Upper lobe of right lung (tissue), 1 donor: ENCODE measurements at places on chromosomes 13 and 19.
A peak's percentile ranks its signal among the peaks of the same experiment; 100 is the strongest.

- no peak overlapping the region for H3K27ac ChIP-seq
- no peaks in the 10 kb centered on the region for H3K27me3 ChIP-seq
- no peaks in the 10 kb centered on the region for H3K36me3 ChIP-seq
- H3K4me1 ChIP-seq: no peaks in the 10 kb centered on the region
Observed at GRCh38 chr13:52070929-52071523, 46.5 kb downstream of the UTP14C start.

DNA sequence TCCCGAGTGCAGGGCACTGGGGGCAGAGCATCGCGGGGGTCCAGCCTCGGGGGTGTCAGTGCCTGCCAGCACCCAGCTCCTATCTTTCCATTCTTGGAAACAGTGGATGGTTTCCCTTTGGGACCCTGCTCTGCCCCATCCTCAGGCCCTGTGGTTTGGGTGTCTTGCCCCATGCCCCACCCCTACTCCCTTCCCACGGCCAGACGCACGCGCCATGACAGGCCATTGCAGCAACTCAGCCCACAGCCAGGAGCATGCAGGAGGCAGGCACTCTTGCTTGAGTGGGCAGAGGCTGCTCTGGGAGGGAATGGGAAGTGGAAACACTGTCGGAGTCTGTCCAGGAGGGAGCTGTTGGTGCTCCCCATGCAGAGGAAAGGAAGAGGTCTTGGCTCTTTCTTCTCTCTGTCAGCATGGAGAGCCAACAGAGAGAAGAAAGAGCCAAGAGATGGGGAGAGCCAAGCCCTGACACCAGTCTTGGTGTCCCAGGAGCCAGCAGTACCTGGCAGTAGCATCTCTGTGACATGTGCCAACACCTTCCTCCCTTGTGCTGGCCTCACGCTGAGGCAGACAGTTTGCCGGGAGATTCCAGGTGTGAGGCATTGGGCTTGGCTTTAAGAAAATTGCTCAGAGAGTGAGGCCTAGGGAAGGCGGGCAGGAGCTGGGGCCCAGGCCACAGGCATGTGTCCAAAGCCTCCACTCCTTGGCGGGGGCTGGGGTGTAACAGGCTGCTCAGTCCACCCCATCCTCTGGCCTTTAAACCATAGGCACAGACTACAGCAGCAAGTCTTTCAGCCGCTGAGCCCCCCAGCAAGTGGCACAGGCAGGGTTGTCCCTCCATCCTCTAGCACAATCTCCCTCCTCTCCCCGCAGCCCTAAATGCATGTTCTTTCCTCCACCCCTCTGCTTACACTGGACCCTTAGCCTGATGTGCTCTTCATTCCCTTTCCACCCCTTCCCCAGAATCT, 86.7 kb upstream of the UQCRFS1 start:
- H3K4me1 ChIP-seq: no peaks in the 10 kb centered on the region
- peak; percentile 45 for DNase-seq
- H3K27ac ChIP-seq: no peak overlapping the region

DNA sequence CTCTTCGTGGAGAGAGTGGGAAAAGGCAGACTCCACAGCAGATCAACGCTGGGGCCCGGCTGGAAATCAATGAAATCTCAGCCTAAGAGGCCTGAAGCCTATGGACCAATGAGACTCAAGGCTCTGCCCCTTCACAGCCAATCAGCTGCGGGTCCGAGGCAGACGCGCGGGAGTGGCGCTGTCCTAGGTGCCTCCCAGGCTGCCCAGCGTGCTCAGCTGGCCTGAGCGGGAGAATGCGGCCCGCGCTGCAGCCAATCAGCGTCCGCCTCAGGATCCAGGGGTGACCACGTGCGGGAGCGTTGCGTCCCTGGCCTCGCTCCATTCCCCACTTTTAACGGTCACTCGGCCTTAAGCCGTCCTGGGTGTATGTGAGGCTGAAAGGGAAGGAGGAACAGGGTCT, at the start of gene ZBTB32:
TSS of gene ZBTB32 (plus strand) at position 341 of the 400 bp plus-strand sequence. CDS start 10,069 bp downstream, outside the sequence.
- peaks cover 12% of the 10 kb centered on the region for H3K4me1 ChIP-seq
- DNase-seq: no peak
- H3K36me3 ChIP-seq: no peaks in the 10 kb centered on the region
- no peak within 1 kb of the TSS for H3K4me3 ChIP-seq
- no peaks in the 10 kb centered on the region for H3K27me3 ChIP-seq

- H3K4me1 ChIP-seq: no peaks in the 10 kb centered on the region
- no peaks in the 10 kb centered on the region for H3K27me3 ChIP-seq
- no peak for DNase-seq
- no peak overlapping the region for H3K27ac ChIP-seq
- no peak overlapping the region for H3K4me3 ChIP-seq
Observed at GRCh38 chr19:55902080-55902751, 29.9 kb downstream of the NLRP13 start.

DNA sequence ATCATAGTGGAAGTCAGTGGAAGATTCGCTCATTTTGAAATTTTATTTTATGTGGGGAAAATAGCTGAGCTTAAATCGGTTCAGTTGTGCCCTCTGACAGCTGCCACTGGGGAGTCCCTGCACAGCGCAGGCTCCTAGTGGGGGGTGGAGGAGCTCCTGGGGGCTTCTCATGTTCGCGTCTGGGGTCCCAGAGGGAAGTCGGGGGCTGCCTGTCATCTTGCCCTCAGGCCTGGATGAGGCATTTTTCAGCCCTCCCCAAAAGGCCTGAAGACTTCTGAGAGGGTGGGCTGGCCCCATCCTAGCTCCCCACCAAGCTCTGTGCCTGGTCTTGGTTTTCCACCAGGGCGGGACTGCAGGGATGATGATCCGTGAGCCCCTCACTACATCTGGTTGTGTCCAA, 82.1 kb downstream of the CHST8 start:
- peak; percentile 41 for DNase-seq
- no peaks in the 10 kb centered on the region for H3K36me3 ChIP-seq
- H3K27ac ChIP-seq: no peak overlapping the region
- H3K4me1 ChIP-seq: no peaks in the 10 kb centered on the region
- no peaks in the 10 kb centered on the region for H3K27me3 ChIP-seq
